H1 (cell line): ENCODE measurements at places on chromosomes 12 and 14. TPM values are rescaled to one million over a fixed set of nuclear protein-coding genes. Genes with fewer than 3 reads are reported as not detected.

TRPV4 gene
- total RNA-seq, result 2.1 and 2.5 TPM in 2 replicates

C1R gene
- 6.9 and 7.7 TPM in 2 replicates for total RNA-seq

- no peak for DNase-seq
Measured at GRCh38 chr12:13962699-13963098, 18.7 kb downstream of the GRIN2B start.

EIF2S3B gene
- total RNA-seq, result 5.3 and 6.7 TPM in 2 replicates
